ENCODE measurements at places on chromosomes 3 and 15.

GRCh38 chr3:52088445-52089367, 32.3 kb upstream of the DUSP7 start:
- DNase-seq: no peak

DNA sequence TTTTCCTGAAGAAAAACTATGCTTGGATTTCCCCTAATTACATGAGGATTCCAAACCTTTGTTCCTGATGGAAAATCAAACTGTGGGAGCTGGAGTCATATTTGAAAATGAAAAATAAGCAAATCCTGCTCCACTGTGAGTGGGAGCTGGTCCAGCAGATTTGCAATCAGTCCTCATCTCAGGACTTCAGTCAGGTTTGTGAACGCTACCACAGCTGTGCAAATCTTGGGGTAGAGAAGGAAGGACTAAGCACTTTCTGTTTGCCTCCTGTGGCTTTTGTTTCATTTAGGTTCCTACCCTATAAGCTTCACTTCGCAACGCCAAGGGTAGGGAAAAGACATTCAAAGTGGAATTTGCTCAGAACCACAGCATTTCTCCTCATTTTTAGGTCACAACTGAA, 238.2 kb downstream of the TUSC7 start:
- no peak for DNase-seq

GRCh38 chr3:112759681-112760080, 87.0 kb downstream of the CD200R1L start:
- no peak for DNase-seq

- DNase-seq: no peak
Observed at GRCh38 chr15:36810656-36811449, 231.4 kb downstream of the CDIN1 start.

- no peak for DNase-seq
Observed at GRCh38 chr15:65535192-65535591, 4.9 kb downstream of the HACD3 start.

DNA sequence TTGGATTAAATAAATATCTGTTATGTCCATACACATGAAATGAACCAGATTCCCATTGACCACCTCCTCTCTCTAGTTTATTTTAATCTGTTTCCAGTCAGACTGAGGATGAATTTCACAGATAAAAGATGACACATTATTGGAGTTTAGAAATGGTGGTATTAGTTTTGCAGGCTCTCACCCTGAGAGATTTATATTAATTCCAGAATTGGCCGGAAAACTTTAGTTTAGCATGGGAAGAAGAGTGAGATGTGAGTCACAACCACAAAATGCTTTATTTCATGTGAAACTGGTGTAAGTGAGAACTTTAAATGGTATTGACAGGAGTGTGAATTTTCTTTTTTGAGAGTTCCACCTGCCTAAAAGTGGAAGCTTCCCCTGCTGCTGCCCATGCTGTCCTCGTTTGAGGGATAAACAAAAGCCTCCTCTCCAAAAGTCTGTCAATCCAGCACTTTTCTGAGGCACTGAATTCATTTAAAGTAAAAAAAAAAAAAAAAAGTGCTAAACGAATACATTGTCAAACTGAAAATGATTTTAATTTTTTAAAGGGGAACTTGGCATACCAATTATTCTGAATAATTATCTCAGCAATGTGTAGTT, 65.1 kb upstream of the EPHA3 start:
- no peak for DNase-seq

DNA sequence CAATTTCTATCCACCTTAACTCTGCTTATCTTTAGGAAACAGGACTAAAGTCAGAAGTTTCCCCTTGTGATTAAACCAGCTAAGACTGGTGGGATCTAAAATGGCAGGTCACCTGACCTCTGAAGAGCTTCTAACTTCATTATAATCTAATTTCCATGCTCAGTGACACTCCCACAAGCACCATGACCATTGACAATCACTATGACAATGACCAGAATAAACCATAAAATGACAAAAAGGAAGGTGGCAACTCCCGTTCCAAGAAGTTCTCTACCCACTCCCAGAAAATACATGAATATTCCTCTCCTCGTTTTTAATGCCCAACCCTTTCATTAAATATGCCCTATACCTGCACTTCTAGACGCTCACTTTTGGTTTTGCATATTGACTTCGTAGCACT, 471.2 kb upstream of the CCDC54 start:
- DNase-seq: no peak

DNA sequence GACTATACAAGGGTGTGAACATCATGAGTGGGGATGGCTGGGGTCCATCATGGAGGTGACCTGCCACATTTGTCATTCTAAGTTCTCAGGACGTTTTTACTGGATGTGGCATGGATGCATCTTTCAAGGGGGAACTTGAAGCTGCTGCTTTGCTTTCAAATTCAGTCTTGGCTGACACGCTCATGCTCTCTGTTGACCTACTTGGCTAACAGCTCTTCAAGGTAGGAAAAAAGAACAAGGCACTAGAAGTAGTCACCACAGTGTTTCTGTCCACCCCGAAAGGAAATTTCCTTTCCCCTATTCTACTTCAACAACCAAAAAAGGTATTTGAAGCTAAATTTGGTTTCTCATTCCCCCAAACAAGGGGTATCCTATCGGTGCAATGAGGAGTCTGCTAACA, 15.0 kb downstream of the STIMATE start:
- DNase-seq: no peak

- DNase-seq: no peak
Observed at GRCh38 chr3:195214381-195214780, 56.6 kb downstream of the XXYLT1 start.

GRCh38 chr3:165159760-165160421, 36.3 kb downstream of the SLITRK3 start:
- no peak for DNase-seq

DNA sequence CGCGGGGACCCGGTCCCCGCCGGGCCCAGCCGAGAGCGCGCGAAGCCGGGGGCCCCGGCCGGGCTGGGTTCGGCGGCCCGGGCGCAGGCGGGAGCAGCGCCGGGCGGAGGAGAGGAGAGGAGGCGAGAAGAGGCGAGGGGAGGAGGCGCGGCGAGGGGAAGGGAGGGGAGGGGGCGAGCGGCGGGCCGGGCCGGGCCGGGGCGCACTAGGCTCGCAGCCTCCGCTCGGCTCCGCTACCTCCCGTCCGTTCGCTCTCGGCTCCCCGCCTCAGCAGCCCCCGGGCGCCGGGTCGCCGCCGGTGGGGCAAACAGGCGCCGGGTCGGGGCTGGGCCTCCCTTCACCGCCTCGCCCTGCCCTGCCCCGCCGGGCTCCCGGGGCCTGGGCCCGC, 351 bp downstream of the INSYN1 start:
- DNase-seq: no peak

- no peak for DNase-seq
Observed at GRCh38 chr3:172159962-172160538, 120.7 kb downstream of the FNDC3B start.

GRCh38 chr3:28948685-28949084, 332.2 kb upstream of the RBMS3 start:
- DNase-seq: no peak

DNA sequence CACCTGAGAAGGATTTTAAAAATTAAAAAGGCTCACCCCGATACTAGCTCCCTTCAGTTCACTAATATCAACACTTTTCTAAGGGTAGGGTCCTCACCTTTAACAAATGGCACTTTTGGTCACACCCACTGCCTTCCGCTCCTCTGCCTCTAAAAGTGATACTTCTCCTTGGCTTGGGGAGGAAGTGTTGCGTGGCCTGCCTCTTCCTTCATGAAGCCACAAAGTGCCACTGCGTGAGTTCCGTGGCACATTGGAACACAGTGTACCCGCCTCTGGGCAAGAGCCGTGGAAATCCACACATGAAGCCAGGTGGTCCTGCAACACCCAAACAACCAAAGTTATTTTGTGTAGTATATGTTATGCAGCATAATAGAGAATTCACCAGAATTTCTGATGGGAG, 3.9 kb downstream of the B4GALT4 start:
- no peak for DNase-seq

DNA sequence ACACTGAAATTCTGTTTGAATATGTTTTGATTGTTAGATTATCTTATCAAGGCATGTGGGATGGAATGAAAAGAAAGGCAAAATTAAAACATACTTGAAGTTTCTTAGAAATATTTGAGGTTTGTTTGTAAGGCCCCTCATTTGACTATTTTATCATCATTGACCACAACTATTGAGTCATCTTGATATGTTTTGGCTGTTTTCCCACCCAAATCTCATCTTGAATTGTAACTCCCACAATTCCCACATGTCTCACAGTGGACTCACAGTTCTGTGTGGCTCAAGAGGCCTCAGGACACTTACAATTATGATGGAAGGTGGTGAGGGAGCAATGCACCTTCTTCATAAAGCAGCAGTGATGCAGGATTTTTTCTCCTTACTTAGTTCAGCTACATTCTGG, 917.1 kb downstream of the PLOD2 start:
- no peak for DNase-seq

DNA sequence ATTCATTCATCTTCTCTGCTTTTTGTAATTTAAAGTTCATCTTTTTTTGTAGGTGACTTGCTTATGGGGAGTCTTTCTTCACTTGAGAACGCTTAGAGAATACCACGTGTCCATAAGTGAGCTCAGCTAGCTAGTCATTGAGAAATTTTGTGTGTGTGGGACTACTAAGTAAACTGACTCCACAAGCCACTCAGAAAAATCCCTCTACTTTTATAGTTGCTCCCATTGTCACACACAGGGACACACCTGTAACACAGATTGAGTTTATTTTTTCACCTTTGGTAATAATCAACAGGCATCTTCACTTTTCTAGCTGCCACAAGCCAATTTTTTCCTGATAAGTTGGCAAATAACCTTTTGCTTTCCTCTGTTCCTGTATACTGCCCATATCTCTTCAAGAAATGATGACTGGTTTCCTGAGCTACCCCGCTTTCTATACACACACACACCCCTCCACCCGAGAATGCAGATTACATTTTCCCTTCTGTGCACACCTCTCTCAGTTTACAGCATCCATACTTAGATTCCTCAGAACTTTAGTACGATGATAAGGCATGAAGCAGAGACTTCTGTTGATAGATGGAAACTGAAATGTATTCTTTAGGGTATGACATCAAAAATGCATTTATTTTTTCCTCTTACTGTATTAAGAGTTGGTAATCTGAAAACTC, 4.6 kb downstream of the TSC22D2 start:
- DNase-seq: no peak

GRCh38 chr15:25246641-25247406, 192.0 kb downstream of the UBE3A start:
- DNase-seq: no peak

DNA sequence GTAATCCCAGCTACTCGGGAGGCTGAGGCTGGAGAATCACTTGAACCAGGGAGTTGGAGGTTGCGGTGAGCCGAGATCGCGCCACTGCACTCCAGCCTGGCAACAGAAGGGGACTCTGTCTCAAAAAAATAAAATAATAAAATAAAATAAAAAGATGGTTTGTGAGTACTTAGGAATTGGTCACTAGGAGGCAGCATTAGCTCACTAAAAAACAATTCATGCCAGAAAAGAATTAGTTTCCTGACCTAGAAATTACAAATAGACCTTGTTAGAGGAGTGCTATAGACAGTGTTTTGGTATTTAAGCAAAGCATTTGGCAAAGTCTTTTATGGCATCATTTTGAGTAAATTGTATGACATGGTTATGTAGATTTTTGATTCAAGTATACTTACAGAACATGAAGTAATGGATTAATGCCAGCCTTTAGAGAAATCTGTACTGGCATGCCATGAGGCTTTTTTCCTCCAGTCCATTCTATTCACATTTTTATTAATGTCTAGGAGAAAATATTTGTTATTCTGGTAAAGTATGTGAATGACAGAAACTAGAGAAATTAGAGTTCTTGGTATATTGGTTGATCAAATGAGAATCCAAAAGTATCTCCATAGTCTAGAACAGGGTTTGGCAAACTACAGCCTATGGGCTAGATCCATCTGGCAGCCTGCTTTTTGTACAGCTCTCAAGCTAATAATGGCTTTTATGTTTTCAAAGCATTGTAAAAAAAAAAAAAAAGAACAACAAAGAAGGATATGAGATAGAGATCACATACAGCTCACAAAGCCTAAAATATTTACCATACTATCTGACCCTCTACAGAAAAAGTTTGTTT, 81.6 kb downstream of the LRRC49 start:
- peak; percentile 5 for DNase-seq

Measured in iPS DF 6.9 (cell line).